ENCODE measurements at places on chromosomes 1 and 21.
A peak's percentile ranks its signal among the peaks of the same experiment; 100 is the strongest.

DNA sequence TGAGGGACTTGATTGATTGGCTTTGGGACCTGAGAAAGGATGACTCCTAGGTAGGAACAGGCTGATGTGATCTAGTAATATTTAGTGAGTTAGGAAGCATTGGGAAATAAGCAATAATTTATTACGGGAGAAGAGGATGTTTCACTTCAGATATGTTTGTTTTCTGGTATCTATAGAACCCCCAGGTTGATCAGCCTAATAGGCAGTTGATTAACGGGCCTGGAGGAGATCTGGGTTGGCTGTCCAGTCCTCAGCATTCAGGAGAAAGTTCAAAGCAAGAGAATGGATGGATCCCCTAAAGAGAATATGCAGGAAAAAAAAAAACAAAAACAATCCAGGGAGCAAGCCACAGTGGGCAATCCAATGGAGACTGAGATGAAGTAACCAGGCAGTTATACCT is 48.2 kb upstream of the AKT3 start:
- no peak for DNase-seq

DNA sequence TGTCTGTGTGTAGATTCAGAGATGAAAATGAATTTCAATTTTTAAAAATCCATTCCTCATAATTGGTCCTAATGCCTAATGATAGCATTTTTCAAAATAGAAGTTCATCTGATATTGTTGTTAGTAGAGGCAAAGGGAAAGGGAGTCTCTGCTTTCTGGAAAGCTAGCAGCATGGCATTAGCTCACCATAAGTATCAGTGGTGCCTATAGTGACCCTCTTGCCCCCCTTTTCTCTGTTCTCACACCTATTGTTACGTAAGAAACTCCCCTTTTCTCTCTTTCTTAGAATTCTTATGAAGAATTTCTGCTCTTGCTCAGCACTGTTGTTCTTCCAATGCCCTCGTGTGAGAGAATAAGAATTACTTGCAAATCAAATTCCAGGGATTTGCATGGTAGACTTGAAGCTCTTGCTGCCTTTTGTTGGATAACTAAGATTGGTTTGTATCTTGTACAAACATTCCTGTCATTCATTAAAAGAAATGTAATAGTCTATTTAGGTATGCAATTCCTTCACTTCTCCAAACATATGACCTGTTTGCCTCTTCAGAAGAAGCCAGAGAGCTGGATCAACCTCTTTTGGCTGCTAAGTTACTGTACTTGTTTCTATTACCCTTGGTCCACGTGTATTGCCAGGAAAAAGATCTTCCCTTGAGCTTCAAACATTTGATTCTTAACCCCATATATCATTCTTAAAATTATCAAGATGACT is 69.2 kb upstream of the MAGI3 start:
- DNase-seq: no peak

DNA sequence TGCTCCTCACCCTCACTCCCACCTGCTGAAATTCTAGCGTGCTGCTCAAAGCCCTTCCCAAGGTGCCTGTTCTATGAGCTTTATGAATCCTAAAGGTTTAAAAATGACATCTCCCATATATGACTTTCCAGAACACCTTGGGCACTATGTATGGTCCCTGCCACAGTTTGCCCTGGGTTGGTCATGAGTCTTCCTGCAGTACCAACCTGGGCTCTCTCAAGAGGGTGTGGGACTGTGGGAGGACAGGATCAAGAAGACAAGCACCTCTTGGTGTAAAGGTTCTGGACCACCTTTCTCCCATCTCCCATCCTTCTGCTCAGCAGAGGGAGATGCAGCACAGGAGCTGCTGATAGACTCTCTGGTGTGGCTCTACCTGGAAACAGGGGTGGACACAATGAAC is 134.1 kb downstream of the FCRL5 start:
- no peak for DNase-seq

- DNase-seq: no peak
Observed at GRCh38 chr1:61273167-61273705, 190.9 kb downstream of the NFIA start.

DNA sequence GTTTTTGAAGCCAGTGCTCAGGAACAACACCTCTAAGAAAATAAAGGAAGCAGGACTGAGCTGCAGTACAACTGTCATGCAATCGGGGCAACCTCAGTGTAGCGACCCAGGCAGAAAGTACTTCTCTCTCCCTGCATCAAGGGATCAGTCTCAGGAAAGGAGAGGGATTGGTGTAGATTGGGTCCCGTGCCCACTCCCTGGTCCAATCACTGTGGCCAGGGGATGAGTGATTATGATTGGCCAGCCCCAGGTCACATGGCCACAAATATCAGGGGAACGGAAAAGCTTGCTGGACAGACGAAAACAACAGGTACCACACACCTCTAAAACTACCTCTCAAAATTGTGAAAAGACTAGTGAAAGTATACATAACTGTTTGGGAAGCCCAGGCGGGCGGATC is 136.2 kb upstream of the F3 start:
- DNase-seq: no peak

- no peak for DNase-seq
Observed at GRCh38 chr1:70348399-70349165, 5.9 kb downstream of the ANKRD13C start.

- DNase-seq: peak; percentile 80
Observed at GRCh38 chr1:47997289-47998200, at the start of gene TRABD2B. Gene TRABD2B (minus strand): TSS chr1:47997385.

GRCh38 chr21:39445321-39446269 is at the start of gene LCA5L:
Gene LCA5L (minus strand): TSS chr21:39445778. CDS start chr21:39428493, 17,285 bp downstream.
- peak; percentile 89 for DNase-seq

GRCh38 chr21:16538936-16539440 is 809.2 kb downstream of the USP25 start:
- no peak for DNase-seq

GRCh38 chr1:216450227-216450626 is 27.0 kb upstream of the USH2A start:
- DNase-seq: no peak
